ENCODE measurements at places on chromosomes 2 and 18.

DNA sequence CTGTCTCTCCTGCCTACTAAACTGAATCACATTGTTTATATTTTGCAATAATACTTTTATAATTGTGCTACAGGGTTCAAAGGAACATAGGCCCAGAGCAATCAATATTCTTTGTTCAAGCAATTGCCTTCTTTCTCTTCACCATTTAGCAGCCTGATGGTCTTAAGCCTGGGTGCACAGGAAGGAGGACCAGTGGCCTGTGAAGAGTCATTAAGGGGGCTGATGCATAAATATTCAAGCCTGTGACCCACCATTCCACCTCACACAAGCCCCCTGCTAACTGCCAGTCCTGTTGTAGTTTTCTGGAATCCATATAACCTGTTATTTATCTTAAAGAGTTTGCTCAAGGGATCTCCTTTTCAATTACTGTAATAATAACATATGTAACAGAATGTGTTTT is 56.0 kb downstream of the ABCA12 start:
- no peak for DNase-seq

GRCh38 chr2:29921560-29921915 is at the start of gene ALK:
Gene ALK, minus strand, starts transcription at chr2:29921586. Its CDS starts 927 bp downstream, at chr2:29920659.
- DNase-seq, result peak; percentile 97

DNA sequence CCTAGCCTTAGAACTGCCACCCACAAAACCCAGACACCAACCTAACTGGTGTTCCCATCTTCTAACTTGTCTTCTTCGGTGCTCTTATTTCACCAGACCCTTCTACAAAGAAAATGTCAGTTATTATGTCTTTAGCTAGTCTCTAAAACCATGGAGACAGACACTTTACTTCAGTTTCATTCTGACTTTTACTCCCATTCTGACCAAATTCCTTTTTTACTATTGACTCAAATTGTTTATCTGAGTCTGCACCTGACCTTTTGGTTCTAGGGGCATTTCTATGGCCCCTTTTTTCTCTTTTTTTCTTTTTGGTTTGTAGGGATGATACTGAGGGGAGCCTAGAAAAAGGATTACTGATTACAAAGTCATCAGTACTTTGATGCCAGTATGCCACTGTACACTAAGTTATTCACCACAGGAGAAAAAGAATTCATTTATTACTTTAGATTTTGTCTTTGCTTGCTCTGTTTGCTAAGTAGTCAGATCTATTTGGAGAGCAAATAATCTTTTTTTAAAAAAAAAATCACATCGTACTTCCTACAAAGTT is 6.8 kb upstream of the SLC1A4 start:
- no peak for DNase-seq

DNA sequence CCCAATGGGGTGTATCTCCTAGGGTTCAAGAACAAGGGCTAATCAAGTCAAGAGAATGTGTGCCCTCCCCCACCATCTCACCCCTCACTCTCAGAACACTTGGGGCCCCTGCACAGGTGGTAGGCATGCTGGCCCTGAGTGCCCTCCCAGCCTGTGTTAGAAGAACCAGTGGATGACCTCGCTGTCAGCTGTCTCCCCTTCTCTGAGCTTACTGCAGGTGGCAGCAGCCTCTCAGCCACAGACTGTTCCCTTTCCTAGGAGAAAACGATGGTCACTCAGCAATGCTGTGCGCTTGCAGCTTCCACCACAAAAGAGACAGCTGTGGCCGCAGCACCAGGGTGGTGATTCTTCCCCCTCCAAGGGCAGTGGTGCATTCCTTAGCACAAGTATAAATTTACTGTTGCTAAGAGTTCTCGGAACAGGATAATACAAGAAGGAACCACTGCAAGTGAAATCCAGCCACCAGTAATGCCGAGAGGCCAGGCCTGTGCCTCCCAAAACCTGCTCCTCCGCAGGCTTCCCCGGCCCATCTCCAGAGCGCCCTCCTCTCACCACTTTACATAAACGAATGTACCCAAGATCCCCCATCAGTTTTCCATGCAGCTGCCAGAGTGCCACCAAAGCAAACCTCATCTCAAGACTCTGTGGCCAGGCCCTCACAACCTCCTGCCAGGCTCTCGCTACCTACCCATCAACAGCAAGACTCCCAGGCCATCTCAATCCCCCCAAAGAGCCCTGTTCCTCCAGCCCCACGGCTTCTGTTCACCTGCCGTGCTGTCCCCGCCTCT is 935 bp upstream of the RAMP1 start:
- peak; percentile 92 for DNase-seq

DNA sequence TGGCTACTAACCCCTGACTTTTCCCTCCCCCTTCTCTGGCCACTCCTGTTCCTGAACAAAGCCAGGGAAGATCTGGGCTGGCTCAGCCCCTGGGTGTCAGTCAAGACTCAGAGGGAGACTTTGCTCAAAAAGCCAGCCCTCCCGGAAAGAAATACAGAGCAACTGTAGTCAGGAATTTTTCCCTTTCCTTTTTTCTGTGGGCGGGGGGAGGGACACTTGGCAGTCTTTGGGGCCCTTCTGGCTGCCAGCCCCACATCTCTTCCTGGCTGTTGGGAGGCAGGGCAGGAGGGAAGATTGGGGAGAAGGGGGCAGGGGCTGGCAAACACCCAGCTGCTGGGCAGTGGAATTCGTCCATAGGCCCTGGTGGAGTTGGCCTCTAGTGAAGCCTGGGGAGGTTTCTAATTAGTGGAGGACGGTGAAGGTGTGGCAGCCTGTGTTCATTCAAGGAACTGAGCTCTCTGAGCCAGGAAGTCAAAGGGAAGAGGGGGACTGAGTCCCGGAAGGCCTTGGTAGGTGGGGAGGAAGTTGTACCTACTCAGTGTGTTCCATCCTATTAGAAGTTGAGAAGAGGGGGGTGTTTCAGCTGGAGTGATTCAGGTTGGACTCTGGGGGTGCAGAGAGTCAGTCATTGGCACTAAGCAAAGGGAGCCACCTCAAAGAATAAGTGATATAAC is 10.9 kb downstream of the IGFBP2 start:
- DNase-seq, result no peak

DNA sequence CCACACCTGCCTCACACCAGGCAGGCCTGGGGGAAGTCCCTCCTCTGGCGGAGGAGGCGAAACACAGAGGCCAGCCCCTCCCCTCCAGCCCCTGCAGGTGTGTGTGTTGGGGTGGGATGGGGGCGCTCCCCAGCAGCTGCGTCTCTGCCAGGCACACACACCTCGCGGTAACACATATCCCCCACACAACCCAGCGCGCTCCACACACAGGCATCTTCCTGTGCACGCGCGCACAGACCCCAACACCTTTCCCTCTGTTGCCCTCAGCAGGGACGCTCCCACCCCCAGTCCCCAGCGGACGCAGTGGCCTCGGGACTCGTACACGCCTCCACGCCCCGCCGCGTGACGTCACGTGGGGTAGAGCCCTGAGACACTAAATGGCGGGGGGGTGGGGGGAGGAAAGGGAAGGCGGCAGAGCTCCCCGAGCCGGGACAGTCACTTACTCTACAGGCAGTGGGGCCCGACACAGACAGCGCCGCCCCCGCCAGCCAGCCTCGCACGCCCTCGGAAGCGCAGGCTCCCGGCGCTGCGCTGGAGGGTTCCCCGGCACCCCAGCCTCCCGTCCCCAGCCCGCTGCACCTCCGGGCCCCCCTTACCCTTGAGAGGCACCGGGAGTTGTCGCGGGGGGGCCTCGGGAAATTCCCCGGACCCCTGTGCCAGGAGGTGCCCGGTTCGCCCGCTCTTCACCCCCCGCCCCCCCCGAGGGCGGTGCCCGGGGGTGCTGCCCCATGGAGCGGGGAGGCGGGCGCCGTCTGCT is at the start of gene WNT10A:
Gene WNT10A (plus strand): TSS at position 751 of the 757 bp plus-strand sequence. CDS start 144 bp downstream, outside the sequence.
- DNase-seq, result peak; percentile 69

DNA sequence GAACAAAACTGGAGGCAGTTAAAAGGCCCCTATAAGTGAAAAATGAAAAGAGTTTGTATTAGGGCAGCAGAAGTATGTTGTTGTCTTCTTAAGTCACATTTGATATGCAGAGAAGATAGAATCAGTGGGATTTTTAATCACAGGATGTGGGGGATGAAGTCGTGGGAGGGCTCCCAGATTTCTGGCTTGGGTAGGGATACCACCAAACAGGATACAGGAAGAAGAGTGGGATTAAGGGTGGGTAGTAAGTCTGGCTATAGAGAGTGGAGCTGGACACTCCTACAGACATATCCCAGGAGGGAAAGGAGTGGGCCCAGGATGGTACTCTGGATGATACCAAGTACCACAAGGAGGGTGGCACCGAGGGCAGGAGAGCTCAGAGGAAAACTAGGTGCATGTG is 99.3 kb downstream of the GAREM1 start:
- no peak for DNase-seq

DNA sequence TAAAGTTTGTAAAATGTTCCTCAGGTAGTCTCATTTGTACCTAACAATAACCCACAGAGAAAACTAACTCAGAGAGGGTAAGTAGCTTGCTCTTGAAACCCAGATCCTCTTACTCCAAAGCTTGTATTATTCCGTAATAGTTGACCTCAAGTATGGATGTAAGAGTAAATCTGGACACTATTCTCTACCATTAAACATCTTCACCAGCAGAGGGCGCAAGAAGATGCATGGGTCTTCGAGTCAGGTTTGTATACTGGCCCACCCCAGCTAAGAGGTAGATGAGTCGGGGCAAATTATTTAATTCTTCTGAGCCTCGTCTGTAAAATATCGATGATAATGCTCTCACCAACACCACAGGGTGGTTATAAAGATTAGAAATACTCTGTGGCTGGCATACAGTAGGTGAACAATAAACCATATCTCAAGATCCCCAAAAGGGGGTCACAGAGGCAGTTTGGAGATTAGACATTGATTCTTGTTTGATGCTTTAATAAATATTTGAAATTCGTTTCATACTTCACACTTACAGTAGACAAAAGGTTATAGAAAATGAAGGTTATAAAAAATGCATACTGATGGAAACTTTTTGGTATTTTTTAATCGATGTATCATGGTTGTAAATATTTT is 3.5 kb upstream of the CABLES1 start:
- DNase-seq, result peak; percentile 71
